Esophagus (tissue), 2 donors: ENCODE measurements at places on chromosomes 1 and 21. TPM values are rescaled to one million over a fixed set of nuclear protein-coding genes. Genes with fewer than 3 reads are reported as not detected.

Gene OR10Z1
- not detected for polyA plus RNA-seq

Gene MTARC1
- 8.3 TPM for polyA plus RNA-seq

Gene SPRR2A
- polyA plus RNA-seq = 3,933 TPM

Gene C8B
- not detected for polyA plus RNA-seq

Gene CRYAA
- not detected for polyA plus RNA-seq

Gene MRPS15
- 106 TPM for polyA plus RNA-seq

Gene S100A8
- polyA plus RNA-seq = 44,360 TPM

Gene C1orf94
- not detected for polyA plus RNA-seq

Gene ATP5PO
- polyA plus RNA-seq = 246 TPM

Gene AUNIP
- polyA plus RNA-seq = 2.0 TPM

Gene HFM1
- 0.12 TPM for polyA plus RNA-seq

Gene LDLRAD1
- 0.35 TPM for polyA plus RNA-seq

Gene GJA8
- polyA plus RNA-seq = not detected

Gene AGMAT
- polyA plus RNA-seq = 0.27 TPM

Gene TRIM58
- not detected for polyA plus RNA-seq

Gene IGSF21
- 0.13 TPM for polyA plus RNA-seq

Gene KRTAP21-2
- not detected for polyA plus RNA-seq

Gene GJB5
- 46.0 TPM for polyA plus RNA-seq

Gene TMEM269
- 0.04 TPM for polyA plus RNA-seq
